ENCODE measurements at places on chromosomes 13 and 19.

GRCh38 chr13:72763411-72763810 is 18.3 kb downstream of the DIS3 start:
- no peak for DNase-seq

GRCh38 chr13:65470781-65471180 is 1759.4 kb downstream of the PCDH9 start:
- no peak for DNase-seq

DNA sequence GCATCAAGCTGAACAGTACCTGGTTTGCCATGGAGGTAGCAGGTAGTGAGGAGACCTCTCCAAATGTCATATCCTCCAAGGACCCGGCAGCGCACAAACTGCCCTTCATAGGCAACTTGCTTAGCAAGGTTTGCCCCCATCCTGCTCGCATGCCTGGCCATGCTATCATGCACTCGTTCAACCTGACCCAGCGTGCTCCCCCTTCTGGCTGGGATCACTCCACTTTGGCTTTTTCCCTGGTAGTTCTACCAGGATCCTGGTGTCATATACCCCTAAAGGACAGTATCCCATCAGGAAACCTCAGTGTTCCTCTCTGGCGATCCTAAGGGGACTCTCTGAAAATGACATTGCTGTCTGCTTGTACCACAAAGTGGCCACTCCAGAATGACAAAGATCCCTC is 38.6 kb upstream of the ZNF30 start:
- no peak for DNase-seq

GRCh38 chr13:43085545-43085944 is 62.2 kb downstream of the DNAJC15 start:
- no peak for DNase-seq

- DNase-seq: no peak
Measured at GRCh38 chr13:46178821-46179220, 3.2 kb downstream of the LCP1 start.

- DNase-seq: peak; percentile 75
Measured at GRCh38 chr19:12956446-12957388, at the start of gene GADD45GIP1. GADD45GIP1 (minus strand) TSS chr19:12957223; CDS start chr19:12957212, 11 bp downstream.

- no peak for DNase-seq
Measured at GRCh38 chr19:38805180-38805579, 7.6 kb downstream of the LGALS4 start.

- DNase-seq: no peak
Measured at GRCh38 chr19:39390451-39390750, 505 bp downstream of the PAF1 start.

- DNase-seq: no peak
Measured at GRCh38 chr13:100506154-100506553, 82.4 kb downstream of the GGACT start.

DNA sequence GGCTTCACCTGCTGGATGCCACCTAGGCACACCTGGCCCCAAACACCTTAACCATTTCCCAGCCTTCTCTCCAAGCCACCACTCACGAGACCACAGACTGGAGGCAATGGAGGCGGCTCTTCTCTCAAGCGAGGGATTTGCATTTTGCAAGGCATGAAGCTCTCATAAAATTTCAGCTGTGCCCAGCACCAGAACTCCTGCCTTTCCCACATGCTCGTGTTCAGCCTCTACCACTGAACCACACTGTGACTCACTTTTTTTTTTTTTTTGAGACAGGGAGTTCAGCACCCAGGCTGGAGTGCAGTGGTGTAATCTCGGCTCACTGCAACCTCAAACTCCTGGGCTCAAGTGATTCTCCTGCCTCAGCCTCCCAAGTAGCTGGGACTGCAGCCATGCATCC is 10.6 kb downstream of the NANOS3 start:
- peak; percentile 15 for DNase-seq

DNA sequence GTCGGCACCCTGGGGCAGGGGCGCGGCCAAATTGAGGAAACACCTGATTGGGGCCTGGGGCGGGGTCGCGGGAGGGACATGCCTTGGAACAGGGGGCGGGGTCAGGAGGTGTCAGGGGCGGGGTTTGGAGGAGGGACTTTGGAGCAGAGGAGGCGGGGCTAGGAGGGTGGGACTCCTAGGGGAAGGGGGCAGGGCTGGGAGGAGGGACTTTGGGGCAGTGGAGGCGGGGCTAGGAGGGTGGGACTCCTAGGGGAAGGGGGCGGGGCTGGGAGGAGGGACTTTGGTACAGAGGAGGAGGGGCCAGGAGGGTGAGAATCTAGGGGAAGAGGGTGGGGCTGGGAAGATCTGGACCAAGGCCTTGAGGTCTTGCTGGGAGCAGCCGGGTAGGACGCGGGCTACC is 21.9 kb downstream of the GRIN2D start:
- peak; percentile 62 for DNase-seq

DNA sequence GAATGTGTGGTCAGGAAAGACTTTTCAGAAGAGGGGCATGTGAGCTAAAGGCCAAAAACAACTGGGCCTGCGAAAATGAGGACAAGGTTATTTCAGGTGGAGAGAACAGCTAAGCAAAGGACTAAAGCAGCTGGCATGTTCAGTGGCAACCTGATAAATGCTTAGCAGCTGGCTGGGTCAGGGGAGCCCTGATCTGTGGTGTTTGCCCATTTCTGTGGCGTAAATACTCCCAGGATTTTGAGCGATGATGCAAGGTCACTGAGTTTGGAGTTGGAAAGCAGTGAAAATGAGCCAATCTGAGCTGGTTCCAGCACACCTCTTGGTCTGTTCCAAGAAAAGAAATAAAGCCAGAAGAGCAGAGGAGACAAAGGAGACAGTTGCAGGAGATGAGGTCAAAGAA is 704.3 kb downstream of the UQCRFS1 start:
- DNase-seq: no peak

GRCh38 chr19:38958301-38958700 is 17.2 kb downstream of the FBXO17 start:
- DNase-seq: no peak

DNA sequence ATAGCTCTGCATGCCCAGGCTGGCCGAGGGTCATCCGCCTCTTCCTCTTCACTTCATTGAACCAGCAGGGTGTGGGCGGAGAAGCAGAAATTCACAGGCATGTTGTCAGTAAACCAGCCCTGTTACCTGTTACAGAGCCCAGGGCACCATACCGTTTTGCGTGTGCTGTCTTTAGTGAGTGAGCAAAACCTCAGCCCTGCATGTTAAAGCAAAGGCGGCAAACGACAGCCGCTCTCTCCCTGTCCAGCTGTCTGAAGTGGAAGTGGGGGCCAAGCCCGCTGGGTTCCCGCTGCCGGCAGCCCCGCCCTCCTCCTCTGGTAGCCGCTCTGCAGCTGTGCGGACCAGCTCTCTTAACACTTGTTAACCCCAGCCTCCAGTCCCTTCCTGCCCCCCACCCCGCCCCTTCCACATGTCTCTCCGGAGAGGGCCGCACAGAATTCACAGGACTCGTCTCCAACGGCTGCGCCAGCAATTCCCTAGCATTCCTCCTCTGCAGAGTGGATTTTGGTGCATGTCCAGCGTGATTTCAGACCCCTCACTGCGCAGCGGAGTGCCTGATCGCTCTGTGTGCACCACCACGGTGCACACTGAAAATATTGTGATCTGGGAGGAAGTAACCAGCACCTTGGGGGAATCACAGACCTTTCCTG is 12.7 kb downstream of the KLHL26 start:
- no peak for DNase-seq

DNA sequence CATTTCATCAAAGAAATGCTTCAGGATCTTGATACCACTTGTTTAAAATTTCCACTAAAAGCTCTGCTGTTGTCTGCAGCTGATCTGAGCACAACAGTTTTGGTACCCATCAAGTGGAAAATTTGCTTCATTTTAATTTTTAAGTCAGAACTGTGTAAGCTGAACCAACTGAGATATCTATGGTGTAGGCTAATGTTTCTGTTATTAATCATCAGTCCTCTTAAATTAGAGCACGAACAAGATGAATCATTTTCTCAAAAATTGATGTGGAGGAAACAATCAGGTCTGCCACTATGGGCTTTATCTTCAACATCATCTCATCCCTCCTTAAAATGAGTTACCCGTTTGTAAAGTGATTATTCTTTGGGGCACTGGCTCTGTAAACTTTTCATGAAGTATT is 221.5 kb upstream of the NBEA start:
- DNase-seq: no peak

GRCh38 chr13:99895444-99896368 is 75.9 kb downstream of the ZIC5 start:
- no peak for DNase-seq

GRCh38 chr19:50148528-50148927 is 14.6 kb downstream of the IZUMO2 start:
- no peak for DNase-seq

DNA sequence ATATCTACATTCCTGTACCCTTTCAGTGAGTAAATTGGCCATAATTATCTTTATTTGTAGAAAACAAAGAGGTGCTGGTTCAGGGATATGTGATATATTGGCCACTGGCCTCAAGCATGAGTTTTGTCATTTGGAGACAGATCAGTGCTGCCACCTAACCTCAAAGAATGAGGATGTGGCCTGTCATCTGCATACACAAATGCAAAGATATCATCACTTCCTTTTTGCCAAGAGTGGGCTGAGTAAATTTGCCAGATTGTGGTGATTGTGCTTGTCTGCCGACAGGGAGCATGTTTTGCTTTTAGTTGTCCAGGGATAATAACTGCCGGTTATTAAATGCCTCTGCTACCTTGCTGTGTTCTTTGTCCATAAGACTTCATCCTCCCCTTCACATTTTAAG is 44.2 kb downstream of the WASF3 start:
- no peak for DNase-seq

- DNase-seq: peak; percentile 81
Measured at GRCh38 chr19:3178377-3178972, at the start of gene S1PR4. S1PR4 (plus strand) TSS chr19:3178769; CDS start chr19:3178793, 24 bp downstream.

DNA sequence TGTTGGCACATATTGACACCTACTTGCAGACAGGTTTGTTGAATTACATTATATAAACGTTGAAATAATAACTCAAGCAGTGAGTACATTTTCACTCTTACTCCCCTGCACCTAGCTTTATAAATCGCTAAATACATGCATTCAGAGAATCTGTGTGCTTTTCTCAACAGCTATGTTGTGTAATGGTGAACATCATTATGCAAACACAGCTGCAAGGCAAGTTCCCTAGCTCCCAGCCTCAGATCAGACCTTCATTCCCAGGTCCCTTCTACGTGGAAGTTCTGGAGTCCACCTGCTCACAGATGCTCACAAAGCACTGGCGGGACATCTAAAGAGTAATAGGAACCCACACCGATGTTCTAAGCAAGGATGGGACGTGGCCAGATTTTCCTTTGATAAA is 86.8 kb upstream of the PEG3 start:
- DNase-seq: no peak

DNA sequence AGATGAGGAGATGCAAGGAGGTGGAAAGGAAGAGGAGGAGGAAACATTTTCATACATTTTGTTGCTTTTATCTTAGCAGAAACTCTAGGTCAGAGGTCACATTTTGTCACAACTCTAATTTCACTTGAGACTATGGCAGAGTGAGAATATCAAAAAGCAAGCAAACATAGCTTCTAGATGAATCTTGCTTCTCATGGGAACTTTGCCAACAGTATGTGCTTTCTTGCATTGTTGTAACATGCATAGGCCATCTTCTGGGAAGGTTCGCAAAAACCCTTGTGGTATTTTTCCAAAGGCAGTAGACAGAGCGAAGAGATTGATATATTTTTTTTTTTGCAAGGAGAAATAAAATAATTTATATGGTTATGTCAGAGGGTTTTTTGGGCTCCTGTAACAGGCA is 291.3 kb downstream of the MTUS2 start:
- DNase-seq: no peak

GRCh38 chr13:38897521-38897920 is 93.1 kb downstream of the STOML3 start:
- no peak for DNase-seq

DNA sequence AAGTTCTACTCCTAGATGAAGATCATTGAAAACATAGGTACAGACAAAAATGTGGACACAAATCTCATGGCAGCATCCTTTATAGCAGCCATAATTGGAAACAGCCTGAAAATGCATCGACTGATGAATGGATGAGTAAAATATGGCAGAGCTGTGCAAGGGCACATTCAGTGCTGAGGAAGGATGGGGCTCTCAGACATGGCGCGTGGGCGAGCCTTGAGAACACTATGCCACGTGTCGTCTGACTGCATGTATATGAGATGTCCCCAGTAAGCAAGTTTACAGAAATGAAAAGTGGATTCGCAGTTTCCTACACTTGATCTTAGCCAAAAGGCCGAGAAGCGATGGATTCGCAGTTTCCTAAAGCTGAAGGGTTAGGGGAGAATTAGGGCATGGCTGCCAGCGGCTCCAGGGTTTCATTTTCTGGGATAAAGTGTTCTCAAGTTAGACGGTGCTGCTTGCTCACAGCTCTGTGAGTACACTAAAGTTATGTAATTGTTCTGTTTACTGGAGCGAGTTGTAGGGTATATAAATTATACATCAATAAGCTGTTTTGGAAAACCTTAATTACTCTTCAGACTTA is 78.0 kb downstream of the RAB20 start:
- no peak for DNase-seq

DNA sequence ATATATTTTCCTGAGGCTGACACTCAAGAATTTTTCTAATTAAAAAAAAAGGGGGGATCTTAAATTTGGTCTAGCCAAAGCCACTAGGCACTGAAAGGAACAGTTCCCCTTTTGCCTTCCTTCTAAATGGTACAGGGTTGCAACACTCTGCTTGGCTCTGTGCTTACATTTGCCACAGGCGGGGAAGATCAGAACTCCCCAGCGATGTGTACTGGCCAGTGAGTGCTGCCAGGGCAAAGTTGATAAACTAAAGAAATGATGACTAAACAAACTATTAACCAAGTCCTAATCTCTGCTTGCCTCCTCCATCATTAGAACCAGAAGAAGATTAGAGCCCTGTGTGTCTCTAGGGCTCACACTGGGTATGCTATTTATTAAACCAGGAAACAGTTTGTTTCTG is 75.3 kb upstream of the SCEL start:
- no peak for DNase-seq

- DNase-seq: no peak
Measured at GRCh38 chr13:43924549-43925245, 45.0 kb downstream of the LACC1 start.

- peak; percentile 71 for DNase-seq
Measured at GRCh38 chr19:3324405-3324856, 42.0 kb upstream of the NFIC start.

DNA sequence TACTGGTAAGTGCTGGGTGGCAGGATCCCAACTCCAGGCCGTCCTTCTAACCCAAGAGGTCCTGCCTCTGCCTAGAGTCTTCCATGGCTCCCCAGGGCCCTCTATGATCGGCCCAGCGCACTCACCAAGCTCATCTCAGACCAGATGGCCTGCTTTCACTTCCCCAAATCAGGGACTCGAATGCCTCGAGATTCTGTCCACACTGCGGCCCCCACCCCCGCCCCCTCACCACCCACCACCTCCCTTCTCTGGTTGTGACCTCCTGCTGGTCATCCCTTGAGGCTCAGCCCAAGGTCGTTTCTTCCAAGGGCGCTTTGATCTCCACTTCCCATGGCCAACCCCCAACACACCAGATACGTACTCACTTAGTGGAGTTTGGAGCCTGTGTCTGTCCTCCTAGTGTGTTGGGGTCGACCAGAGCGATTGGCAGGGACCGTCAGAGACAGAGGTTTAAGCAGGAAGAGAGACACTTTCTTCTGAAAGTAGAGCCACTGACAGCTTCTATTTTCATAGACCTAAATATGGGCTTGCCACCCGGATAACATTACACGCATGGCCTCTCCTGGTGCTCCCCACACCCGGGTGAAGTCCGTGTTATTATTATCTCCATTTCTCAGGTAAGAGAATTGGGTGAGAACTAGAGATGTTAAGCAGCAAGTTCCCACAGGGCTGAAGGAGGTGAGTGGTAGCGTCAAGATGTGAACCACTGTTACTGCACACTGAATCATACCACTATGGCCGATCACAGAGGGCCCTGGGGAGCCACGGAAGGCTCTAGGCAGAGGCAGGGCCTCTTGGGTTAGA is at the start of gene FCER2:
FCER2 (minus strand) TSS at position 478 of the 804 bp plus-strand sequence. CDS start 2,371 bp downstream, outside the sequence.
- DNase-seq: no peak

GRCh38 chr19:57052081-57052480 is 67.7 kb upstream of the USP29 start:
- no peak for DNase-seq

Measured in activated gamma-delta T cell treated with Interleukin-2 at 50 U/mL for 16 hours (primary cell).